ENCODE measurements at places on chromosomes 7 and 10.

- DNase-seq, result no peak
Observed at GRCh38 chr10:72727130-72727529, 35.2 kb downstream of the MCU start.

- no peak for DNase-seq
Observed at GRCh38 chr10:110803830-110804338, 67.8 kb upstream of the PDCD4 start.

GRCh38 chr10:87860156-87860795 lies 3.1 kb downstream of the KLLN start:
- DNase-seq, result peak; percentile 29

- DNase-seq, result no peak
Observed at GRCh38 chr7:143906151-143906550, 4.2 kb upstream of the TCAF1 start.

- DNase-seq, result peak; percentile 62
Observed at GRCh38 chr7:105782391-105783042, 93.9 kb downstream of the ATXN7L1 start.

- no peak for DNase-seq
Observed at GRCh38 chr10:72044417-72045041, 43.8 kb downstream of the SPOCK2 start.

- no peak for DNase-seq
Observed at GRCh38 chr10:48758411-48758810, 73.7 kb downstream of the WDFY4 start.

All from MG63 (cell line).